Stimulated activated CD4-positive, alpha-beta T cell treated with anti-CD3 and anti-CD28 coated beads, Interleukin-1b, Interleukin-23, amount 100 ng/mL, for 48 hours (primary cell): ENCODE measurements at places on chromosomes 11 and 22.
A peak's percentile ranks its signal among the peaks of the same experiment; 100 is the strongest.

GRCh38 chr22:49569286-49570031 is 258.2 kb downstream of the BRD1 start:
- no peak for DNase-seq

DNA sequence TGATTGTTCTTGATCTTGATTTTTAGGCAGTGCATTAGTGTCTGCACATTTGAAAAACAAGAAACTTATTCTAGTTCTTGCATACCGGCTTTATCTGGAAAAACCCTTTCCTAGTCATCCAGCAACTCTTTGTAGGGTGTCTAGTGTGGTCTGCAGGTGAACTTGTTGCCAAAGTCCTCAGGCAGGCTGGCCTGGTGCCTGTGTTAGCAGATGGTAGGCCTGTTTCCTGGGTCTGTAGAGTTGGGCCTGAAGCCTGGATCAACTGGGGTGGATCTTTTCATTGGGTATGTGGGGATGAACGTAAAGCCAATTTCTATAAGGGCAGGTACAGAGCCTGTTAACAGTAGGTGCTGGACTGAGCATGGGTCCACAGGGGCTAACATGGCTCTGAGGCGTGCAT is 5.6 kb upstream of the GLYATL1 start:
- DNase-seq = no peak

DNA sequence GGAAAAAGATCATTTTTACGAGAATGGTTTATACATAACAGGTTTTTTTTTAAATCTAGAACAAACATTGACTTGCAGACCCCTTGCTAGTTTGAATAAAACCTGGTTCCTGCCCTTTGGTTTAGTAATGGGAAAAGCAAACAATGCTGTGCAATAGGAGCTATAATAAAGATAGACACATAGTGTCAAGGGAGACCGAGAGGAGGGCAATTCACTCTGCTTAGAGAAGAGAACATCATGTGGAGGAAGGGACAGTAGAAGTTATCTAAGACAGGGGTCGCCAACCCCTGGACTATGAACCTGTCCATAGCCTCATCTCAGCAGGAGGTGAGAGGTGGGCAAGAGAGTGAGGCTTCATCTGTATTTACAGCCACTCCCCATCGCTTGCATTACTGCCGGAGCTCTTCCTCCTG is 7.0 kb upstream of the RDX start:
- DNase-seq = no peak

- no peak for DNase-seq
Observed at GRCh38 chr11:2825889-2826678, 59.5 kb downstream of the CDKN1C start.

DNA sequence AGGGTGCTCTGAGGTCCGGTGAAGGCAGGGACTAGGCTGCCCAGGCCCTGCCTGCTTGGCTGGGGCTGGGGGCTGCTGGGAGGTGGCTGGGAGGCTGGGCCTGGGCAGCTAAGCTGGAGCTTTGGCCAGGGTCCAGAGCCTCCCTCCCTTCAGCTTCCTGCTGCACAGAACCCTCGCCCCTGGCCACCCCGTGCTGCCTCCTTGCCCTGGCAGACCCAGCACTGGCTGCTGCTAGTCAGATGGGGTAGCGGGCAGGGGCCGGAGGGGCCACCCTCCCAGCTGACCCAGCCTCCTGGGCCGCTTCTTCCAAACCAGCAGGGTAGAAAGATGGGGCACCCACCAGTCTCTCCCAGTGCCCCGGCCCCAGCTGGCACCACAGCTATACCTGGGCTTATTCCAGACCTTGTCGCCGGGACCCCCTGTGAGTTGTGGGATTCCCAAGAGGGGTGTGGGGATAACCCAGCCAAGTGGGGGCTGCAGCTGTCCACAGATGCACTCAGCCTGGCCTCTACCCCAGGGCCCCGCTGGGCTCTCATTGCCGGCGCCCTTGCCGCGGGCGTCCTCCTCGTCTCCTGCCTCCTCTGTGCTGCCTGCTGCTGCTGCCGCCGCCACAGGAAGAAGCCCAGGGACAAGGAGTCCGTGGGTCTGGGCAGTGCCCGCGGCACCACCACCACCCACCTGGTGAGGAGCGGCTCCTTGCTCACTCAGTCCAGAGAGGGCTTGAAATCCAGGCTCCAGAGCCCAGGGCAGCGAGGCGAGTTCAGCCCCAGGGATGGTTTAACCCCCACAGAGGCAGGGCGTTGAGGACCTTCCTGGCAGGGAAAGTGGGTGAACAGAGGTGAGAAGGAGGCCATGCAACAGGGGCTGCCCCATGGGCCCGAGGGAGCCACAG is at the start of gene SYT8:
Gene SYT8 (plus strand): TSS at position 212 of the 892 bp plus-strand sequence. CDS start 116 bp downstream, at position 328.
- no peak for DNase-seq

GRCh38 chr11:35211952-35212351 is 73.0 kb downstream of the CD44 start:
- no peak for DNase-seq

DNA sequence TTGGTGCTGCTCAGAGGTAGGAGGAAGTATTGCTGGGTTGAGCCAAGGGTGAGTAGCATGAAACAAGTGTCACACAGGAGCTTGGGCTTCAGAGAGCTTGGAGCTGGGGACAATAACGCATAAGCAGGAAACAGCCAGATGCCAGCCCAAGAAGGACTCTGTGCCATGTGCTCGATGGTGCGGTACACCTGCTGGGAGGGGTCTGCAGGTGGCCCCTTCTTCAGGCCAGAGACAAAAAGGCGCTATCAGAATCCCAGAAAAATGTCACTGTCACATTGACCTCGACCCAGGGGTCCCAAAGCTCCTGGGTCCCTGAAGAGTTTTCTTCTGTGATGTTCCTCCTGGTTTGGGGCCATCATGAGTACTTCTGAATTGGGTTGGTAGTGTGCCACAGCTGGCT is 244.4 kb downstream of the TBC1D22A start:
- DNase-seq = no peak

GRCh38 chr11:114284021-114284420 is 12.2 kb upstream of the NNMT start:
- DNase-seq = no peak

DNA sequence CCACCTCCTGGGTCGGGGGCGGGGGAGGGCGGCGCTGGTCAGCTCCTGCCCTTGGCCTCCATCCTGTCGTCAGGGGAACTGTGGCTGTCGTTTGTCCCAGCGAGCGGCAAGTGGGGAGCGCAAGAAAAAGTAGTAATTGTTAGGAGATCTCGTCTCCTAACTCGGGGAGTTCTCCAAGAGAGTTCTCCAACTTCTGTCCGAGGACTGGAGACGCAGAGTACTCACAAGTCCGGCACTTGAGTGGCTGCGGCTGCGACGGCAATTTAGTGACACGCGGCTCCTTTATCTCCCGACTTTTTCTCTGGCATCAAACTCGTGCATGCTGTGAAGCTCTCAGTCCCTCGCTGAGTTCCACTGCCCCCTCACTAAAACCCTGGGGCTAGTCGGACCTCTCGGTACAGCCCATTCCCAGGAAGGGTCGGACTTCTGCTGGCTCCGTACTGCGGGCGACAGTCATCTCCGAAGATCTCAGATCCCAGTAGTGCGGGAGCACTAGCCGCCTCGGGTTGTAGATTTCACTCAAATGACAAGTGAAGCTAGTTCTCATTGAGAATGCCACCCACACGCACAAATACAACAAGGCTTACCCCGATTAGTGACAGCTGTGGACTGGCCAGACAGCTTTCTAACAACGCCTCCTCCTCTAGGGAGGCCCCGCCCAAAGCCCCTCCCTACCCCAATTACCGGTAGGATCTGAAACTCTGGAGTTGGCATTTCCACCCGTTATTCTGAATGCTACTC is at the start of gene PGR:
Gene PGR (minus strand): TSS at position 611 of the 741 bp plus-strand sequence. CDS start 743 bp downstream, outside the sequence.
- DNase-seq = no peak

GRCh38 chr22:39144101-39144767 is 8.2 kb downstream of the CBX7 start:
- DNase-seq = peak; percentile 36

- no peak for DNase-seq
Observed at GRCh38 chr11:129455101-129455500, 79.5 kb downstream of the BARX2 start.

DNA sequence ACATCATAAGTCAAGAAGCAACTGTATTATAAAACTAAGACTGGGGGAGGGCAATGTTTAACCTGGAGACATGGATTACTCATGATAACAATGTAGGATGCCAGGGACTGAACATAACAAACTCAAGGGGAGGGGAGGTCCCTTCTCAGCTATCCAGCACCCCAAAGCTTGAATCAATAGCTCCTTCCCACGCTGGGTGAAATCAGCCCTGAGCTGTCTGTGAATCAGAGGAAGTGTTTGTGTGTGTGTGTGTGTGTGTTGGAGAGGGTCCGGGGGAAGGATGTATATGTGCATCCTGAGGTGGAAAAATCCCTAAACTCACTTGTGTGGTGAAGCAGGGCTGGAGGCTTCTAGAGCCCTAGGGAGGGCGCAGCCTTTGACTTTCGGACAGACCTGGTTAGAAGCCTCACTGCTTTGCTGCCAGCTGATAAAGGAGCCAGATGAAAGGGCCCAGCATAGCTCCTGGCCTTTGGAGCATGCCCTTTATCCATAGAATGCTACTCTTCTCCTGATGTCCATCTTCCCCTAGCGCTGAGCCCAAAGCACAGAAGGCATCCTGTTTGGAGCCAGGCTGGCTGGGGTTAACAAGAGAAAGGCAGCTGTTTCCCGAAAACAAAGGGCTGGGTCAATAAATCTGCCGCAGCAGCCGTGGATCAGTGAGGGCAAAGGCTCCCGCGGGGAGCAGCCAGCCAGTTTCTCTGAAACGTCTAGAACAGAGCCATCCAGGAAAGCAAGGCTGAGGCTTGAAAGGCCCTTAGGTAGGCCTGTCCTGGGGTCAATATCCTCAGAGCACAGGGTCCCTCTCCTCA is 35.8 kb downstream of the TNKS1BP1 start:
- peak; percentile 26 for DNase-seq

- no peak for DNase-seq
Observed at GRCh38 chr11:80024119-80024518, 583.3 kb upstream of the TENM4 start.

GRCh38 chr22:40433416-40434090 is 63.2 kb downstream of the SGSM3 start:
- DNase-seq = no peak

DNA sequence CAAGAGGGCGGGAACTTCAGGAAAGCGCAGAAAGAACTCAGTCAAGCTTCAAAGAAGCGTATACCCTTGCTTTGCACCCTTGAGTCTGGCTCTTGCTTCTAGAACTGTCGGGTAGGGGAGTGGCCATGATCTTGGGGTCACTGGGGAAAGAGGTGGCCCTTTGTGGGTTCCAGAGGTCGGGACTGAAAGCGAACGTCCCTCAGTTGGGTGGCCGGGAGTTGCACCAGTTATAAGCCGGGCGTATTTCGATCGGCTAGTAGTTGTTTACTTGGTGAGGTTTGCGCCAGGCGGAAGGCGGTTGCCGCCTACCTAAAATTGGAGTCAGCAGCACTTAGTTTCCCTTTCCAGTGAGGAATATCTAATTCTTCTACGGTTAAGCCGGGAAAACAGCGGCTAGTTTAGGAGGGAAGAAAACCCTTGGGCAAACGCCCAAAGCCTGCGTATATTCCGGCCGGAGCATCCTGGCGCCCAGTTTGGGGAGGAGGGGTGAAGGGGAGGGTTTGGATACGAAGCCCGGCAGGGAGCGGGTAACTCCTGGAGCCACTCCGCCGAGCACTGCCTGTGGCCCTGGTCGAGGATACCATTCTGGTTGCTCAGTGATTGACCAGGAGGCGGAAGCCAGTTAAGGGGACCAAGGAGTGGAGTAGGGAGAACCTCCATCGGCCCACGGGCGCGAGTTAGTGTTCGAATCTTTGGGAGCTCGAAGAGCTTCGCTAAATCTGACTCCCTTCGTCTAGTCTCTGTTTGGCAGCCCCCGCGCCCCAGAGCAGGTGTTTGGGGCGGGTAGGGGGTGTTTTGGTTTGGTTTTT is 807 bp upstream of the WT1 start:
- DNase-seq = no peak

GRCh38 chr11:76566811-76567210 is 103.7 kb downstream of the LRRC32 start:
- no peak for DNase-seq

- no peak for DNase-seq
Observed at GRCh38 chr11:2516276-2517015, 71.6 kb downstream of the KCNQ1 start.

- DNase-seq = no peak
Observed at GRCh38 chr11:19279451-19279850, 38.7 kb upstream of the E2F8 start.

DNA sequence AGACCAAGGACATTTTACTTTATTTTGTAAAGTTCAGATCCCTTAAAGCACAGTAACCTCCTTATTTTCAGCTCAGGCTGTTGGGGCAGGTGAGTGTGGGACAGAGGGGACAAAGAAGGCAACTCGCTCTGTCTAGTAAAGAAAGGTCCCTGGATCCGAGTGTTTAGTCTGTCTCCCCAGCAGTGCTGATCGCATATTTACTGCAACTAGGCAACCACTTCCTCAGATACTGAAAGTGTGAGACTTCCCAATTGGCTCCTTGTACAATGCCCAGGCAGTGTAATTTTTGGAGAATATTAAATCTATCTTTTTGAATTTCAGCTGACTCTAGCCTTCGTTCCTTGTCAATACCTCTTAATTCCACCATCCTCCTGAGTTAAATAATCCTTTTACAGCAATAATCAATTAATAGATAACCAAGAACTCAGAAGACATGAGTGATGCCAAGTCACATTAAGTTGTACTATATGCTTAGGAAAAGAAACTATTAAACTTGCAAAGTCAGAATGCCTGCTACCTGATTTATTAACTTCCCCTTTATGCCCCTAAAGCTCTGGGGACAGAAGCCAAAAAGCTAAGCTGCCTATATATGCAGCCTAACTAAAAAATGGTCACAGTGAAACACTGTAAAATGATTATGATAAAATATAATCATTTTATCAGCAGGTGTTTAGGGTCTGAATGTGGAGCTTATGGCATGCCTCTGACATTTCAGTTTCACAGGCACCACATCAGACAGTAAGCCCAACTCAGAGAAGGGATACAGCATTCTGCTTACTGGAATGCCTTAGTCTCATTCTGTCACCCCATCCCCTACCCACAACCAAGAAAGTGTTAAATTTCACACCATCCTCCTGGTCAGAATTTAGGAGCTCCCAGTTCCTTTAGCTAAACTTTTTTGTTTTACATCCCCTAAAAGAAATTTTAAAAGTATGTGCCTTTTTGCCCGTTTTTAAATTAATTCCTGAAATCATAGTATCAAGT is 138.7 kb downstream of the TRIM44 start:
- no peak for DNase-seq

GRCh38 chr11:9982796-9983579 is 311.0 kb downstream of the SBF2 start:
- DNase-seq = no peak

GRCh38 chr22:30183861-30184278 is 62.7 kb downstream of the LIF start:
- no peak for DNase-seq
